ENCODE measurements at places on chromosomes 7 and 10. TPM values are rescaled to one million over a fixed set of nuclear protein-coding genes. Genes with fewer than 3 reads are reported as not detected.
A peak's percentile ranks its signal among the peaks of the same experiment; 100 is the strongest.

DNA sequence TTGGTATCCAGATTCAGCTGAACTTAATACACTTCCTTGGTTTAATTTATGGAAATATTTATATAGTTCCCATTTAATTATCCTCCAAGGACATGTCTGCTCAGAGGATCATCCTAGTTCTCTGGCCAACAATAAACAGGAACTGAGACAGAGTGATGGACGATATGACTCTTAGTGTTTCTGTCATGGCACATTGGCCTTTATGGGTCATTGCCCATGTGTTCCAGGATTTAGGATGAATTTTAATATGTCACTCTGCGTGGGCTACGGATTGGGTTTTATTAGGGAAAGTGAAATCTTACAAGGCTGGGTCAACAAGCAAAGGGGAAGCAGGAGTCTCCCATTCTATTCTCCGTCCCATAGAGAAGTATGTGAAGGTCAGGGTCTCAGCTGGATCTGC lies 18.8 kb upstream of the TNPO3 start:
- no peaks in the 10 kb centered on the region for H3K4me1 ChIP-seq
- DNase-seq: no peak
- H3K36me3 ChIP-seq: no peaks in the 10 kb centered on the region
- no peak overlapping the region for H3K27ac ChIP-seq
- no peak overlapping the region for H3K4me3 ChIP-seq
- H3K27me3 ChIP-seq: no peaks in the 10 kb centered on the region

DNA sequence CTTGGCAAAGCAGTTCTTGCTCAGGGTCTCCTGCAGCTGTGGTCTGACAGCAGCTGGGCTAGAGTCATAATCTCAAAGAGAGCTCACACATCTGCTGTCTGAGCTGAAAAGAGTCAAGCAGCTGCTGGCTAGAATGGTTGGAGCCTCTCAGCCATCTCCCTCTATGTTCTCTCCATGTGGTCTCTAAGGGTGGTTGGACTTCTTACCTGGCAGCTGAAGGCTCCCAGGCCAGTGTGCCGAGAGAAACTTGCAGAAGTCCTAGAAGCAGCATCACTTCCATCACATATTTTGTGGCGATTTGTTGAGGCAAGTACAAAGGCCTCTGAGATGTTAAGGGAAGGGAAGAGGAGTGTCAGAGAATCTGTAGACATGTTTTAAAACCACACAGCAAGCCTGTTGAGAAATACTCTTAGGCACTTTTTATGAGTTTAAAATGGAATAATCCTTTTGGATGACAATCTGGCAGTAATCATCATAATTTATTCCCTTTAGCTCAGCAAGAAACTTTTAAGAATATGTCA lies 93.2 kb downstream of the REEP3 start:
- H3K27ac ChIP-seq: no peak overlapping the region
- peaks cover 2% of the 10 kb centered on the region for H3K36me3 ChIP-seq
- no peak overlapping the region for H3K4me3 ChIP-seq
- H3K4me1 ChIP-seq: no peaks in the 10 kb centered on the region

DNA sequence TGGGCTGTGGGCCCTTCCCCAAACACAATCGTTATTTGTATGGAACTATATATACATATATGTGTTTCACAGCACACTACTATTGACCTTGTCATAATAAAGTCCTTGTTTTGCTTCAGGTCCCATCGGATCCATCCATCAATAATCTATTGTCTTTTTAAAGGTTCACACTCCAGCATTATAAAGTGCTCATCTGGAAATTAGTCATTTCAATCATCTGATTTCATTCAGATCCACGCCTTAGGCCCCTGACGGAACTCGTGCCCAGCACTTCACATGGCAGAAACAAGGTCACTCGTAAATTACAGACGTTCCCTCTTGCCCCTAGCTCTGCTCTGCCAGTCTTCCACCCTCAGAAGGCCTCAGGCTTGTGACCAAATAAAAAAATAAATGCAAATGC lies 133.1 kb upstream of the PPP2R2D start:
- H3K4me3 ChIP-seq: no peak overlapping the region
- no peak for DNase-seq
- H3K27me3 ChIP-seq: no peaks in the 10 kb centered on the region
- H3K36me3 ChIP-seq: no peaks in the 10 kb centered on the region
- H3K4me1 ChIP-seq: no peaks in the 10 kb centered on the region

GRCh38 chr7:123665157-123665556 lies 9.5 kb downstream of the LMOD2 start:
- H3K27me3 ChIP-seq: peaks cover 2% of the 10 kb centered on the region
- DNase-seq: no peak
- no peaks in the 10 kb centered on the region for H3K36me3 ChIP-seq
- no peak overlapping the region for H3K27ac ChIP-seq

- DNase-seq: no peak
- H3K27me3 ChIP-seq: peaks cover 3% of the 10 kb centered on the region
- no peaks in the 10 kb centered on the region for H3K4me1 ChIP-seq
- H3K36me3 ChIP-seq: no peaks in the 10 kb centered on the region
These were observed 18.3 kb upstream of the ADCYAP1R1 start for GRCh38 chr7:31033674-31034300.

GRCh38 chr10:24120646-24121045 lies 88.3 kb upstream of the KIAA1217 start:
- no peak overlapping the region for H3K27ac ChIP-seq
- H3K36me3 ChIP-seq: no peaks in the 10 kb centered on the region
- no peaks in the 10 kb centered on the region for H3K4me1 ChIP-seq
- H3K4me3 ChIP-seq: no peak overlapping the region
- no peaks in the 10 kb centered on the region for H3K27me3 ChIP-seq
- no peak for DNase-seq

DNA sequence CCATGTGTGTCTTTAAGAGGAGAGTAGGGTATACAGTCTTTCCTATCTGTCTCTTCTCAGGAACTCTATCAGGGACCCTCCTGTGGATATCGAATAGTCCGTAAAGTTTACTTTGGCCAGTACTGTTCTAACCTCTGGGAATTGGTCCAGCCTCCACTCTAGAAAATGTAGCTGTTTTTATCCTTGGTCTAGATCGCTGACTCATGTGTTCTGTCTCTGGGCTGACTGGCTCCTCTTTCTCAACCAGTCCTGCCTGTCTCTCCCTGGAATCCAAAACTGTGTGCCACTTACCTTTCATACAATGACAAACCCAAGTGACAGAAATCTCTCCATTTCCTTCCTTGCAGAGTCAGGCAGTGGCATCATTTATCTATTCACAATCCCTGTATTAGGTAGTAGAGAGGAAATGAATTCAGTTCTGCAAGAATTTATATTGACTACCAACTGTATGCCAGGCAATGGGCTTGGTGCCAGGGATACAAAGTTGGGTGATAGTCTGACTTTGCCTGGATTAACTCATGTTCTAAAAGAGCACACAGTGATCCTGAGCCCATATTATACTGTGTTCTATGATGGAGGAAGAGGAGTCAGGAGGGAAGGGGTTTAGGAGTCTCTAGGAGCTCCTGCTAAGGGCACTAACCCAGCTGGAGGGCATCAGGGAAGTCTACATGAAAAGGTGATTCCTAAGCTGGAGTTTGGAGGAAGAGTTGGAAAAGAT lies 232.7 kb downstream of the LRMDA start:
- no peak overlapping the region for H3K27ac ChIP-seq
- H3K4me3 ChIP-seq: no peak overlapping the region
- no peaks in the 10 kb centered on the region for H3K36me3 ChIP-seq
- no peak for DNase-seq
- H3K27me3 ChIP-seq: no peaks in the 10 kb centered on the region

GRCh38 chr10:77943121-77943901 lies 16.8 kb upstream of the DLG5 start:
- no peaks in the 10 kb centered on the region for H3K4me1 ChIP-seq
- no peak overlapping the region for H3K4me3 ChIP-seq
- DNase-seq: no peak
- peak overlapping the region; percentile 42 for H3K27ac ChIP-seq
- no peaks in the 10 kb centered on the region for H3K36me3 ChIP-seq
- H3K27me3 ChIP-seq: peaks cover 2% of the 10 kb centered on the region

DNA sequence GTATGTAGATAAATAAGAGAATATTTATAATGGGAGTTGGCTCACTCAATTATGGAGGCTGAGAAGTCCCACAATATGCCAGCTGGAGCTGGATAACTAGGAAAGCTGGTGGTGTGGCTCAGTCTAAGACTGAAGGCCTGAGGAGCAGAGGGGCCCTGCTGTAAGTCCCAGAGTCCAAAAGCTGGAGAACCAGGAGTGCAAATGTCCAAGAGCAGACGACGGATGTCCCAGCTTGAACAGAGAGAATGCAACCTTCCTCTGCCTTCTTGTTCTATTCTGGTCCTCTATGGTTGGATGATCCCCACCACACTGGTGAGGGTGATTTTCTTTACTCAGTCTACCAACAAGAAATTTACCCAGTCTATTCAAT lies 13.2 kb downstream of the IL2RA start:
- DNase-seq: no peak
- no peak overlapping the region for H3K27ac ChIP-seq
- peaks cover 19% of the 10 kb centered on the region for H3K27me3 ChIP-seq
- no peaks in the 10 kb centered on the region for H3K36me3 ChIP-seq
- H3K4me3 ChIP-seq: no peak overlapping the region

- no peak overlapping the region for H3K4me3 ChIP-seq
- H3K27ac ChIP-seq: no peak overlapping the region
- no peaks in the 10 kb centered on the region for H3K4me1 ChIP-seq
- H3K27me3 ChIP-seq: no peaks in the 10 kb centered on the region
- no peaks in the 10 kb centered on the region for H3K36me3 ChIP-seq
These were observed 30.9 kb upstream of the ITGB8 start for GRCh38 chr7:20299647-20300312.

DNA sequence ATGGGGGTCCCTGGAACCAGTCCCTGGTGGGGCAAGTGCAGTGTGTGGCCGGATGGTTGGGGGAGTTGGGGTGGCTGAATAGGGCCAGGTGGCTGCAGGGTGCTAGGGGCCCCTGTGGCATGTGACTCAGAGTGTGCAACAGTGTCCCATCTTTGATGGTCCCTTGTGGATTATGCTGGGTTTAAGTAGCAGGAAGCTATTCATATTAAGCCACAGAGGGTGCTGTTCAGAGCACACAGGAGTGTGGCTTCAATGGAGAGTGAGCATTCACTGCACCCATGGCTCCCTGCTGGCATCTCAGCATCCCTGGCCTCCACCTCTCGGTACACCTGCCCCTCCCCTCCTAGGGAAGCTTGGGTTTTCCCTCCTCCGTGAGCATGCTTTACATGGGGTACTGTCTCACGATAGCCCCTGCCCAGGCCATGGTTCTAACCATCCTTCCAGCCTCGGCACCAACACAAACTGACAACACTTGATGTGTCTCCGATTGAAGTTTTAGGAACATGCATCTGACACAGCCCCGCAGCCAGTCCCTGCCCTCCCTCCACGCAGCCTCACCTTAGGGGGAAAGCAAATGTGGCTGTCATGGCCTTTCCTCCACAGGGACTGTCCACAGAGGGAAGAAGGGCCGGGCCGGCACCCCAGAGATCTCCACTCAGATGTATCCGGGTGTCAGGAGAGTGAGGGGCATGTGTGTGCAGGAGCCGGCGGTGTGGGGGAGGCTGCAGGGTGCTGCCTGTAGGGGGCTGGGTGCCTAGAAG lies 30.4 kb upstream of the PPIF start:
- H3K4me1 ChIP-seq: peaks cover 41% of the 10 kb centered on the region
- H3K4me3 ChIP-seq: no peak overlapping the region
- H3K36me3 ChIP-seq: peaks cover 32% of the 10 kb centered on the region
- DNase-seq: peak; percentile 47
- no peak overlapping the region for H3K27ac ChIP-seq

DNA sequence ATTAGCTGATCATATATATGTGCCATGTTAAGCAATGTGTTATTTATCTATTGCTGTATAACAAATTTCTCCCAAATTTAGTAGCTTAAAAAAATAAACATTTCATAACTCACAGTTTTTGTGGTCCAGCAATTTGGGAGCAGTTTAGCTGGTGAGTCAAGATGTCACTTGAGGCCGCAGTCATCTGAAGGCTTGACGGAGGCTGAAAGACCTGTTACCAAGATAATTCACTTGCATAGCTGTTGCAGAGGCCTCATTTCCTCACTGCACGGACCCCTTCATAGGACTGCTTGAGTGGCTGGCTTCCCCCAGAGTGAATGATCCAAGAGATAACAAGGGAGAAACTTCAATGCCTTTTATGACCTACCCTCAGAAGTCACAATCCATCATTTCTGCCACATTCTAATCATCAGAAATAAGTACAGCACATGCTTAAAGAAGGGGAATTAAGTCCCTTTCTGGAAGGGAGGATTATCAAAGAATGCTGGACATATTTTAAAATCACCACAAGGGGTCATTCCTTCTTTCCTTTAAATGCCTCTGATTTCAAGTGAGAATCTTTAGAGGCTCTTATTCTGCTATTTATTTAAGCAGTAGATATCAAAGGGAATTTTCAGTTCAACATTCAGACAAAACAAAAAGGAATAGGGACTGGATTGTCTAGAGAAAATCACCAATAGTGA lies 10.5 kb upstream of the SRPK2 start:
- H3K36me3 ChIP-seq: no peaks in the 10 kb centered on the region
- no peak overlapping the region for H3K4me3 ChIP-seq
- H3K4me1 ChIP-seq: no peaks in the 10 kb centered on the region
- H3K27me3 ChIP-seq: no peaks in the 10 kb centered on the region
- no peak for DNase-seq

DNA sequence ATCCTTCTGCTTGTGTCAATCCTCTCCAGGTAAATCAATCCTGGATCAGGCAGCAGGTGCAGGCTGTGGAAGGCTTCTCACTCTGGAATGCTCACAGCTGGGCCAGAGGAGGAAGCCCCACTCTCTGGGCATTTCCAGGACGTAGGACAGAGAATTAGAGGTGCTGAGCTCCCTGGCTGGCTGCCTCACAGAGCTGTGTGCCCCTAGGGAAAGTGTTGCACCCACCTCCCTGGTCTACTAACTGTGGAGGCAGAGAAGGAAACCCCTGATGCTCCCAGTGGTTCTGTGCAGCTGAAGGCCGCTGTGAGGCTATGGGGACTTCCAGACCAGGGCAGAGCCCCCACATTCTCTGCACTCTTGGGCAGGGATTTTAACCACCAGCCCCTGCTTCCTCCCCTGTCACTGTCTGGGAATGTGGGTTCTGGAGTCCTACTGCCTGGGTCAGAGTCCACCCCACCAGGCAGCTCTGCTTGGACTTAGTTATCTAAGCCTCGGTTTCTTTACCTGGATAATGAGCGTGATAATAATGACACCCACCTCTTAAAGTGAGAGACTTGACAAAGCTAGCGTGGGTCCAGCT lies 73.5 kb upstream of the EEPD1 start:
- no peaks in the 10 kb centered on the region for H3K27me3 ChIP-seq
- no peak overlapping the region for H3K4me3 ChIP-seq
- H3K4me1 ChIP-seq: no peaks in the 10 kb centered on the region
- H3K36me3 ChIP-seq: no peaks in the 10 kb centered on the region
- H3K27ac ChIP-seq: no peak overlapping the region

GRCh38 chr10:100970076-100970913 lies 991 bp downstream of the SEMA4G start:
- DNase-seq: no peak
- peaks cover 3% of the 10 kb centered on the region for H3K27me3 ChIP-seq
- peak overlapping the region; percentile 48 for H3K4me3 ChIP-seq
- H3K27ac ChIP-seq: no peak overlapping the region
- H3K4me1 ChIP-seq: peaks cover 15% of the 10 kb centered on the region
- peaks cover 13% of the 10 kb centered on the region for H3K36me3 ChIP-seq

Gene TAS2R60
- polyA plus RNA-seq: 0.02 TPM

Gene NKX1-2
- polyA plus RNA-seq: 0.05 TPM

Gene STOX1
- 8.5 TPM for polyA plus RNA-seq

Gene MAD1L1
- polyA plus RNA-seq: 93.3 TPM

Gene EPHA1
- 12.5 TPM for polyA plus RNA-seq

Gene DBNL
- polyA plus RNA-seq: 116 TPM
